ENCODE measurements at places on chromosomes 7 and 10.

- DNase-seq: no peak
- no peak overlapping the region for H3K27ac ChIP-seq
- H3K36me3 ChIP-seq: no peaks in the 10 kb centered on the region
- H3K27me3 ChIP-seq: no peaks in the 10 kb centered on the region
- H3K4me1 ChIP-seq: peaks cover 7% of the 10 kb centered on the region
Measured at GRCh38 chr7:5477723-5478531, 54.3 kb upstream of the TNRC18 start.

GRCh38 chr10:101624526-101625102, 36.5 kb downstream of the DPCD start:
- no peak for DNase-seq
- H3K27me3 ChIP-seq: no peaks in the 10 kb centered on the region
- H3K36me3 ChIP-seq: peaks cover 3% of the 10 kb centered on the region
- H3K4me3 ChIP-seq: no peak overlapping the region

- no peak overlapping the region for H3K27ac ChIP-seq
- H3K36me3 ChIP-seq: no peaks in the 10 kb centered on the region
- H3K27me3 ChIP-seq: no peaks in the 10 kb centered on the region
- H3K4me3 ChIP-seq: no peak overlapping the region
- H3K4me1 ChIP-seq: no peaks in the 10 kb centered on the region
Measured at GRCh38 chr10:128780156-128780761, 654.0 kb upstream of the MKI67 start.

- H3K4me1 ChIP-seq: peaks cover 52% of the 10 kb centered on the region
- peak overlapping the region; percentile 99 for H3K27ac ChIP-seq
- H3K4me3 ChIP-seq: peak overlapping the region; percentile 73
- no peaks in the 10 kb centered on the region for H3K27me3 ChIP-seq
Measured at GRCh38 chr7:130947792-130948580, 214.0 kb upstream of the KLF14 start.

GRCh38 chr10:49613165-49613881, 514 bp upstream of the CHAT start:
- H3K4me3 ChIP-seq: peak overlapping the region; percentile 58
- no peaks in the 10 kb centered on the region for H3K4me1 ChIP-seq
- no peak overlapping the region for H3K27ac ChIP-seq
- peaks cover 78% of the 10 kb centered on the region for H3K27me3 ChIP-seq
- H3K36me3 ChIP-seq: peaks cover 10% of the 10 kb centered on the region

GRCh38 chr10:106914016-106914415, 250.5 kb downstream of the SORCS1 start:
- DNase-seq: no peak
- no peaks in the 10 kb centered on the region for H3K36me3 ChIP-seq
- H3K27ac ChIP-seq: no peak overlapping the region

DNA sequence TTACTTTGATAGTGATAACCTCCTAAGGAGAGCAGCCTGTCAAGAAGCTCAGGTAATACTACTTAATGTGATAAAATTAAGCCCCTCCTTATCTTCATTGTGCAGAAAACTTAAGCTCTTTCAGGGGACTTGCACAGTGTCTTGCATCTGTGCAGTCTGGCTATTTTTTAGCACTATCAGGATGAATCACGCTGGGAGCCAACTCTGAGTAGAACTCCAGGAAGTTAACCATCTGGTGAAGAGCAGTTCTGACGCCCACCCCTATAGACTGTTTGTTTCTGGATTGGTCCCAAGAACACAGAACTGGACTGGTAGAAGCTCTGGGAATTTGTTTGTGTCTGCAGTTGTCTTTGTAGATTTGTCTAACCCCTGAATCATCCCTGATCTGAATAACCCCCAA, 41.9 kb downstream of the AGK start:
- H3K27me3 ChIP-seq: no peaks in the 10 kb centered on the region
- H3K36me3 ChIP-seq: peaks cover 6% of the 10 kb centered on the region
- H3K4me1 ChIP-seq: peaks cover 31% of the 10 kb centered on the region

GRCh38 chr10:74821501-74821900, 4.9 kb upstream of the KAT6B start:
- no peak for DNase-seq
- H3K4me3 ChIP-seq: no peak overlapping the region
- H3K36me3 ChIP-seq: peaks cover 11% of the 10 kb centered on the region
- H3K4me1 ChIP-seq: peaks cover 29% of the 10 kb centered on the region
- no peak overlapping the region for H3K27ac ChIP-seq
- H3K27me3 ChIP-seq: no peaks in the 10 kb centered on the region

GRCh38 chr10:72639441-72639873, 13.6 kb upstream of the MICU1 start:
- no peak for DNase-seq
- no peaks in the 10 kb centered on the region for H3K36me3 ChIP-seq
- peaks cover 15% of the 10 kb centered on the region for H3K4me1 ChIP-seq

GRCh38 chr7:148772297-148773089, 73.8 kb downstream of the CUL1 start:
- peak overlapping the region; percentile 37 for H3K4me3 ChIP-seq
- H3K36me3 ChIP-seq: peaks cover 4% of the 10 kb centered on the region
- peaks cover 30% of the 10 kb centered on the region for H3K4me1 ChIP-seq
- DNase-seq: peak; percentile 12

DNA sequence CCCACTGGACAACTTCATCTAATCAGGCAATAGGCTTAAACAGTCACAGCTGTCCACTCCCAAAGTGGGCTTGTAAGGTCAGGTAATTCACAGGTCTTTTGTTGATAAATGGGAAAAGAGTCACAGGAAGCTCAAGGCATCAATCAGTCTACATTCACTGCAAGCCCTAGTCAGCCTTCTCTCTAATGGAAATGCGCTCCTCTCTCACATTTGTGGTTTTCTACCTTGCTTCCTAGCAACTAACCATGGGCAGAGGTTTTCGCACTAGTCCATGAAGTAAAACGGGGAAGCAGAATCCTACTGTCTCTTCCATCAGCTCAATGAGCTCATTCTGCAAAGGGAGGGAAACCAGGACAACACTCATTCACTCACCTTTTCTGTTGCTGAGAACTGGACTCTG, 53.5 kb upstream of the APBB1IP start:
- H3K27ac ChIP-seq: no peak overlapping the region
- no peaks in the 10 kb centered on the region for H3K27me3 ChIP-seq
- no peak for DNase-seq
- H3K4me1 ChIP-seq: peaks cover 10% of the 10 kb centered on the region
- H3K36me3 ChIP-seq: peaks cover 2% of the 10 kb centered on the region

DNA sequence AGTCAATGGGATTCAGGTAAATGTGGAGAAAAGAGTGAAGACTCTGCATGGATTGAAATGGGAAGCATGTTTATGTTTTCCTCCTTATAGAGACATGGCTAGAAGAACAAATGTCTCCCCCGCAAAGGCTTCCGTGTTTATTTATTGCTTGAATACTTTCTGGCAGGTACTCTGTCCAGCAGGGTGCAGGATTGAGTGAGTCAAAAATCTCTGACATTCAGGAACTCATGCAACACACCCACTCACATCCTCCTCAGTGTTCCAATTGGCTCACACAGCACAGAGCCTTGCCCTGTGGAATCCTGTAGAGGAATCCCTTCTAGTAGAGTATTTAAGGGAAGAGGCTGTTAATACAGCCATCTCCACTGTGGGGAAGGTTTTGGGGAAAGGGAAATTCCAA, 290.3 kb upstream of the VWC2 start:
- H3K27ac ChIP-seq: no peak overlapping the region
- no peak overlapping the region for H3K4me3 ChIP-seq
- H3K4me1 ChIP-seq: no peaks in the 10 kb centered on the region
- no peaks in the 10 kb centered on the region for H3K27me3 ChIP-seq
- no peak for DNase-seq

DNA sequence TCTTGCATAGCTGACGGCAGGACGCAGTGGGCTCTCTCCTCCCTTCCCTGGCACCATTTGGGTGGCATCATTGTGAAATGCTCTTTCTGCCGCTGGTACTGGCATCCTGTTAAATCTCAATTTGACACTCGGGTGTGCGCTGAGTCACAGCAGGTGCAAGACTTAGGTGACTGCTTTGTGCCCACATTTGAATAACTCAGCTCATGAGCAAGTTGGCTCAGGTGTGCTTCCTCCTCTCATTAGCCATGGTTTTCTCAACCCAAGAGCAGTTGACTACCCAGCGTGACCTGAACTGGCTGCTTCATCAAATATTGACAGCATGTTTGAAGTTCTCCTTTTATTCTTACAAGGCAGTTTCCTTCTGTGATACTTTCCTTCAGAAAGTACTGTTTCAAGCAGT, 24.6 kb upstream of the NFE2L3 start:
- H3K27me3 ChIP-seq: peaks cover 10% of the 10 kb centered on the region
- H3K4me3 ChIP-seq: no peak overlapping the region
- DNase-seq: no peak
- H3K36me3 ChIP-seq: no peaks in the 10 kb centered on the region
- no peak overlapping the region for H3K27ac ChIP-seq

DNA sequence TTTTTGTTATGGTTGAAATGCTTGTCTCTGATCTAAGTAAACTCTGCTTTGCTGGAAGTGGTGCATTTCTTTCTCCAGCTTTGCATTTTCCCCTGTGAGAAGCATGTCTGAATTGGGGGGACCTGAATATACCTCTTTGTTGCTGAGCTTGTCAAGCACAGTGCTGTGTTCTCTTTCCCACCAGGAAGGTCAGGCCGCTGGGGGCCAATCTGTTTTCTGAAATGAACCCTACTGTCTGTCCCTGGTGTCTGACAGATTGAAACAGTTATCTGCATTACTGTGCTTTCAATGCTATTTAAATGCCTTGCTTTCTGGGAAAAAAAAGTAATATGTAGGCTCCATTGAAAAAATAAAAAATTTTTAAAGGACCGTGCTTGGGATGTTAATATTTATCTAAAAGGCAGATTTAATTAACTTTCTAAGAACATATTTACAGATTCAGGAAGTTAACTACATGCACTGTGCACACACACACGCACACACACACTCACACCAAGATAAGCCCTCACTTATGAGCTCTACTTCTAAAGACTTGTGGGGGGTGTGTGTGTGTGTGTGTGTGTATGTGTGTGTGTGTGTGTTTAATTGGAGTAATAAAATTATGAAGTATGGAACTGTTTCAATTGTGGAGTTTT, 127.0 kb upstream of the FZD1 start:
- no peak overlapping the region for H3K27ac ChIP-seq
- no peaks in the 10 kb centered on the region for H3K36me3 ChIP-seq
- DNase-seq: no peak
- H3K4me1 ChIP-seq: no peaks in the 10 kb centered on the region

DNA sequence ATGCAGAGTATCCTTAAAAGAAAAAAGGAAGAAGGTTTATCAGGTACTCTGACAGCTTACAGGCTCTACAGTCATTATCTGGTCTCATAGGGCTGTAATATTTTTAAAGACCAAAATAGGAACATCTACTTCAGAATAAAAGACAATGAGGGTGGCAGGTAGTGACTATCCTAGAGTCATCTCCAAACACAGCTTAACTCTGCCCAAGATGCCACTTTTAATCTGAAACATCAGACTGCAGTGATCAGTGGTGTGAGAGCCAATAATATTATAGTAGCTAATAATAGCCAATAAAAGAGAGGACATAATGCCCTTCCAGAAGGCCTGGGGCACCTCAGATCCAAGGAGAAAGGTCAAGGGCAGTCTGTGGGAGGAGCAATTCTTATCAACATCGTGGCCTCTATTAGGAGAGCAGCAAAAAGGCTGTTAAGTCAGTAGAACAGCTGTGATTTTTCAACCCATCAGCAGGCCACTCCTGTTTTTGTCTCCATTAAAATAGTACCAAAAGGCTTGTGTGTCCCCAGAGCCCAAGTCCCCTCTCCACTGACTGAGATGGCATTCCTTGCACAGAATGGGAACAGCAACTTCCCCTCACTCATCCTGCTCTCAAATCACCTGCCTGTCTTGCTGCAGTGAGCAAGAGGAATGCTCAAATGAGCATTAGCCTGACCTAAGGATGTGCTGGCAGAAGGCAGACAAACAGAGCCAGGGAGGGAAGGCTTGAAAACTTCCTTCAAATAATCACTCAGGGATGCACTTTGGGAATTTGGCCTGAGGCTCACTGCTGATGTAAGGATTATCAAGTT, 20.7 kb upstream of the SPOCK2 start:
- H3K4me3 ChIP-seq: peak overlapping the region; percentile 60
- H3K27ac ChIP-seq: peak overlapping the region; percentile 98
- H3K36me3 ChIP-seq: peaks cover 6% of the 10 kb centered on the region
- H3K4me1 ChIP-seq: peaks cover 66% of the 10 kb centered on the region

GRCh38 chr10:29533696-29534285, 101.0 kb downstream of the SVIL start:
- H3K27me3 ChIP-seq: no peaks in the 10 kb centered on the region
- H3K27ac ChIP-seq: no peak overlapping the region
- H3K36me3 ChIP-seq: no peaks in the 10 kb centered on the region
- DNase-seq: no peak

DNA sequence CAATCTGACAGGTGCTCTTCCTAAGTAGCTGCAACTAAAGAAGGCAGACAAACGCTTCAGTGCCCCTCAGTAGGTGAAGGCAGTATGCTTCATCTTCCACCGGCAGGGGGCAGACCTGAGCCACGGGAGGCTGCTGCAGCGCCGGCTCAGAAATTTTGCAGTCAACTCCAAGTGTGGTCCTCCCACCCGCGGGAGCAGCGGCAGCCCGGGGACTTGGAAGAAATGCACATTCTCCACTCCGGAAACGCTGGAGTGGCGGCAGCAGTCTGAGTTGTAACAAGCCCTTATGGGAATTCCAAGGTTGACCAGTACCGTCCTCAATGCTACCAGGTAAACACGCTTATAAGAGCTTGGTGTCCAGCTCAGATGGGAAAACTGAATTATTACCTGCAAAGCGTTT, 3.4 kb downstream of the IGFBP3 start:
- peaks cover 34% of the 10 kb centered on the region for H3K27me3 ChIP-seq
- no peak overlapping the region for H3K4me3 ChIP-seq
- H3K4me1 ChIP-seq: peaks cover 20% of the 10 kb centered on the region

- no peak for DNase-seq
- no peak overlapping the region for H3K27ac ChIP-seq
- no peaks in the 10 kb centered on the region for H3K4me1 ChIP-seq
- no peak overlapping the region for H3K4me3 ChIP-seq
- no peaks in the 10 kb centered on the region for H3K36me3 ChIP-seq
Measured at GRCh38 chr7:131720703-131721102, 164.3 kb upstream of the PODXL start.

- no peak overlapping the region for H3K27ac ChIP-seq
- no peak for DNase-seq
- no peak overlapping the region for H3K4me3 ChIP-seq
Measured at GRCh38 chr7:4621396-4621795, 60.7 kb upstream of the FOXK1 start.

- peaks cover 9% of the 10 kb centered on the region for H3K4me1 ChIP-seq
- no peaks in the 10 kb centered on the region for H3K36me3 ChIP-seq
- H3K27ac ChIP-seq: peak overlapping the region; percentile 69
- no peak for DNase-seq
- H3K4me3 ChIP-seq: no peak overlapping the region
- no peaks in the 10 kb centered on the region for H3K27me3 ChIP-seq
Measured at GRCh38 chr10:75159519-75159918, 48.1 kb downstream of the SAMD8 start.

GRCh38 chr10:75525067-75525466, 93.6 kb downstream of the LRMDA start:
- H3K4me3 ChIP-seq: no peak overlapping the region
- peaks cover 9% of the 10 kb centered on the region for H3K27me3 ChIP-seq
- no peaks in the 10 kb centered on the region for H3K4me1 ChIP-seq
- H3K27ac ChIP-seq: no peak overlapping the region
- no peak for DNase-seq

Measured in activated T-cell treated with anti-CD3 and anti-CD28 coated beads, Interleukin-2, amount 50 U/mL, for 72 hours (primary cell).